ENCODE measurements at places on chromosomes 12 and 14. TPM values are rescaled to one million over a fixed set of nuclear protein-coding genes. Genes with fewer than 3 reads are reported as not detected.
A peak's percentile ranks its signal among the peaks of the same experiment; 100 is the strongest.

Gene TSPAN8
- not detected for polyA plus RNA-seq

Gene TAS2R14
- 0.43 TPM for polyA plus RNA-seq

Gene EML5
- 0.07 TPM for polyA plus RNA-seq

Gene KRT6C
- polyA plus RNA-seq = 6.3 TPM

Gene THAP2
- 3.1 TPM for polyA plus RNA-seq

Gene TMCC3
- polyA plus RNA-seq = 4.9 TPM

Gene LBHD2
- not detected for polyA plus RNA-seq

Gene STON2
- polyA plus RNA-seq = 15.9 TPM

Gene KCTD10
- 19.8 TPM for polyA plus RNA-seq

Gene CLEC4C
- polyA plus RNA-seq = not detected

Gene NTF3
- not detected for polyA plus RNA-seq

Gene CCDC88C
- polyA plus RNA-seq = 2.4 TPM

GRCh38 chr14:74985028-74985310, 17.8 kb upstream of the EIF2B2 start:
- no peak for DNase-seq

DNA sequence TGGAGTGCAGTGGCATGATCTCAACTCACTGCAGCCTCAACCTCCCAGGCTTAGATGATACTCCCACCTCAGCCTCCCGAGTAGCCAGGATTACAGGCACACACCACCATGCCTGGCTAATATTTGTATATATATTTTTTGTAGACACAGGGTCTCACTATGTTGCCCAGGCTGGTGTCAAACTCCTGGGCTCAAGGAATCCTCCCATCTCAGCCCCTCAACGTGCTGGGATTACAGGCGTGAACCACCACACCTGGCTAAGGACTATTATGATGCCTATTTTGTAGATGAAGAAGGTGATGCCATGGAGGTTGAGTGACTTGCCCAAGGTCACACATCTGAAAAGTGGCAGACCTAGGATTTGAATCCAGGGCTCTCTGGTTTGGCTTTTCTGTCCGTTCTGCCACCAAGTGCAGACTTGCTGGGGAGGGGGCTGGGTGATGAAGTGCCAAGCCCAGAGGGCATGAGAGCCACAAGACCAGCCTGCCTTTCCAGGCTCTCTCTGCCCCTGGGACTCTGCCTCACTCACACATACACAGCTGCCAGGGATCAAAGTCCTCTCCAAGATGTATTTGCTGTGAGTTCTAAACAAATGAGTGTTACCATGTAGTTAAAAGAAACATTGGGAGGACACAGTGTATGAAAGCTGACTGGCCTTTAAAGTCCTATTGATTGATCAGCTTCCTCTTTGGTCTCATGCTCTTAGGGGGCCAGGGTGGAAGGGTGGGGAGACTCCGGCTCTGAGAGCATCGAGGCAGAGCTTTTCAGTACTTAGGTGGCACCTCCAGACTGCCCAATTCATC, 21.3 kb upstream of the RBM19 start:
- no peak for DNase-seq

DNA sequence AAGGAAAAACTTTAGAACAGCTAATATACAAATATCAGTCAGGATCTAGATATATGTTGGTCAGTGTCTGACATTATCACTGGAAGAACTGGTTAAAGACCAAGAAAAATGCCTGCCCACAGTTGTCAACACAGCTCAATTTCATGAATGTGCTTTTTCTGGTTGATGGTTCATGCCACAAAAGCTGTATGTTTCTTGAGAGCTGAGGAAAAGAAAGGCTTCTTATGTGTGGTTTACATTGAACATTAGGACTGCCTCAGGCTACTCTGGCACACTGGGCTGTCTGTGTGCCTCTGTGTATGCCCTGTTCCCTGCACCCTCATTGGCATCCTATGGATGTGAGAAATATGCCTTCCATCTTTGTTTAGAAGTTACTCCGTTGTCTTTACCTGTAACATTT, 218.8 kb upstream of the RGS6 start:
- DNase-seq = no peak

DNA sequence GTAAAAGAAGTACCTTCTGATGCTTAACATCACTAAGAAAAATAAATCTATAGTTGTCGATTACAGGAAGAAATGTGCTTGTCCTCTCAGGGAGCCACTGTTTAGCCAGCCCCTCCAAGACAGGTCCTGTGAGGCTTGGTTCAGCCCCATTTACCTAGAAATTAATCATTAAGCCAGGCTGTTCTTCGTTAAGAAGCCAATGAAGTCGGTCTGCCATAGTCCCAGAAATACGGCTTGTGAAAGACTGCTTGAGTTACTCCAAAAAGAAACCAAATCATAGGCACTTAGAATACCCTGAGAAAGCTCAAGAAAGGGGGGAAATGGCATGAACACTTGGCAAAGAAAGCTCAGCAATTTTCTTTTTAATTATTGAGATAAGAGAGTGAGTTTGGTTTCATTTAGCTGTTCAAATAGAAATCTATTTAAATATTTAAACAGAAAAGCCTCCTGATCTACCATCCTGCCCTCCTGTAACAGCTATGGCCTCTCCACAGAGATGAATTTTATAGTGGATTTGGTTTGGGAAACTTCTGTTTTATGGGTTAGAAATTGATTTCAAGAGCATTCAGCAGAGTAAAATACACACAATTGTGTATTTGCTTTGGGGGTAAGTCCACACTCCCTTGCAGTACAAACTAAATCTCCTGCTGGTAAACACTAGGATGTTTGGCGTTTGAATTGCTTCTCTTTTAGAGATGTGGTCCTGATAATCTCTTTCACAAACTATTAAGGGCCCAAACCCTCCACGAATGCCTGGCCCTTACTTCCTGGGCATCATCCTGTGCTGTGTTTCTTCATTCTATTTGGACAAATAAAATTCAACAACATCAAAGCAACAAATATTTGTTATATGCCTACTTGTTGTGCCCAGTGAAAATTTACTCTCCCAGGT, 234.4 kb downstream of the SEC23A start:
- no peak for DNase-seq

DNA sequence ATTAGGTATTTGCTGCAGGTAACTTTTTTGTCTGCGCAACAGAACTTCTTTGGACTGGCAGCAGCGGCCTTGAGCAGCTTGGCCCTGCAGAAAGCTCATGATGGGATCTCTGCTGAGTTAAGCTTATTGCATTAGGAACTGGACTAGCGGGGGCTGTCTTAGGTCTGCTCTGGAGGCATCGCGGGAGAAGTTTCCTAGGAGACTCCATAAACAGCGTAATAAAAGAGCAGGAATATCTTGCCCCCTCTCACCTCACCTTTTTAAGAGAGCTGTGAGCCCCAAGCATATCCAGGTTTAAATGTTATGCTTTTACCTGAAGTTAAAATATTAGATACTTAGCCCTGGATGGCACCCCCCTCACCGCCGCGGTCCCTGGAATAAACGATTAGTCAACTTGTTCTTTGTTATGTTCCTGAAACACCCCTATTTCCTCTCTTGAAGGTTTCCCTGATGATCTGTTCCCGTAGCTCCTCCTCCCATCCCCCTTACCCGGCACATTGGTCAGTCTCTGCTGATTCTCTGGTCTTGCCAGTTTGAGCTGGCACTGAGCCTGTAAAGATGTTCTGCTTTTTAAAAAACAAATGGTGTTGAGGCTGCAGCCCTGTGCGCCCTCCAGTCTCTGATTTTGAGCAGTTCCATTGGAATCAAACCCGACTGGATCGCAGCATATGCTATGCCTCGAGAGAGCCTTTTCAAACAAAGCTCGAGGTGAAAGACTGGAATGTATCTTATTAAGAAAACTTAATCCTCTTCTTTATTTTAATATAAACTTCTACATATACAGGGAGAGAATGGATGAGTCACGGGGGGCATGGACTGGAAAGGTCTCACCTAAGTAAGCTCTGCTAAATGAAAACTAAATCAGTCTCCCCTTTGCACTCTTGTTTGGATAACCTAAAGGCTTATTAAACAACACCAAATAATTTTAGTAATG, 1.9 kb downstream of the MLXIP start:
- peak; percentile 84 for DNase-seq

DNA sequence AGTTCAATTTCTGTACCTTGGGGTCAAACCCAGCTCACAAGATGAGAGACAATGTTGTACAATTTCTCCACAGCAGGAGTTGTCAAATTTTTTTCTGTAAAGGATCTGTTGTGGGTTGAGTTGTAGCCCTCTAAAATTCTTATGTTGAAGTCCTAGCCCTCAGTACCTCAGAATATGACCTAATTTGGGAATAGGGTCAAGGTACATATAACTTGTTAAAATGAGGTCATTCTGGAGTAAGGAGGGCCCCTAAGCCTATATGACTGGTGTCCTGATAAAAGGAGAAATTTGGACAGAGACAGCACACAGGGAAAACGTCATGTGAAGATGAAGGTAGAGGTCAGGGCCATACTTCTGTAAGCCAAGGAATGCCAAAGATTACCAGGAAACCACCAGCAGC, 264.9 kb downstream of the TTC8 start:
- DNase-seq = no peak

DNA sequence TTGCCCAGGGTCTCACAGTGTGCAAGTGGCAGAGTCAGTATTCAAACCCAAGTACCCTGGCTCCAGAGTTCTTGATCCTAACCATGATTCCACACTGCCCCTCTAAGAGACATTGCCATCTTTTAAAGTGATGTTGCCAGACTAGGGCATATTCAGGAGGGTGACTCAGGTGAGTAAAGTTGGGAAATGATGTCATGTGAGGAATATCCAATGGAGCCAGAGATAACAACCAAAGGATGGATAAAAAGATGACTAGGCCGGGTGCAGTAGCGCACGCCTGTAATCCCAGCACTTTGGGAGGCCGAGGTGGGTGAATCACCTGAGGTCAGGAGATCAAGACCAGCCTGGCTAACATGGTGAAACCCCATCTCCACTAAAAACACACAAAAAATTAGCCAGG, 85.6 kb downstream of the SMOC1 start:
- peak; percentile 66 for DNase-seq

GRCh38 chr12:117119592-117120198, 20.5 kb upstream of the TESC start:
- no peak for DNase-seq

DNA sequence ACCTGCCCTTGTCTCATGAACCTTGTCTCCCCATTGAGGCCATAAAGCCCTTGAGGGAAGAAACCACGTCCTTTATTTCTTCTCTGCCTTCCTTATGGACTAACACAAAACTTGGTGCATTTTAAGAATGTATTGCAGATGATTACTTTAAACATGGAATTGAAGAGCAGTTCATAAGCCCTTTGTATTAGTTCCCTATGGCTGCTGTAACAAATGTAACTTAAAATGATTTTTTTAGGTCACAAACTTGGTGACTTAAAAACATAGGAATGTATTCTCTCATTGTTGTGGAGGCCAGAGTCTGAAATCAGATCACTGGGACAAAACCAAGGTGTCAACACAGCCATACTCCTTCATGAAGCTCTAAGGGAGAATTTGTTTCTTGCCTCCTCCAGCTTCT, 185.5 kb downstream of the PHLDA1 start:
- no peak for DNase-seq

- DNase-seq = no peak
Observed at GRCh38 chr12:63078906-63079305, 72.1 kb downstream of the AVPR1A start.

DNA sequence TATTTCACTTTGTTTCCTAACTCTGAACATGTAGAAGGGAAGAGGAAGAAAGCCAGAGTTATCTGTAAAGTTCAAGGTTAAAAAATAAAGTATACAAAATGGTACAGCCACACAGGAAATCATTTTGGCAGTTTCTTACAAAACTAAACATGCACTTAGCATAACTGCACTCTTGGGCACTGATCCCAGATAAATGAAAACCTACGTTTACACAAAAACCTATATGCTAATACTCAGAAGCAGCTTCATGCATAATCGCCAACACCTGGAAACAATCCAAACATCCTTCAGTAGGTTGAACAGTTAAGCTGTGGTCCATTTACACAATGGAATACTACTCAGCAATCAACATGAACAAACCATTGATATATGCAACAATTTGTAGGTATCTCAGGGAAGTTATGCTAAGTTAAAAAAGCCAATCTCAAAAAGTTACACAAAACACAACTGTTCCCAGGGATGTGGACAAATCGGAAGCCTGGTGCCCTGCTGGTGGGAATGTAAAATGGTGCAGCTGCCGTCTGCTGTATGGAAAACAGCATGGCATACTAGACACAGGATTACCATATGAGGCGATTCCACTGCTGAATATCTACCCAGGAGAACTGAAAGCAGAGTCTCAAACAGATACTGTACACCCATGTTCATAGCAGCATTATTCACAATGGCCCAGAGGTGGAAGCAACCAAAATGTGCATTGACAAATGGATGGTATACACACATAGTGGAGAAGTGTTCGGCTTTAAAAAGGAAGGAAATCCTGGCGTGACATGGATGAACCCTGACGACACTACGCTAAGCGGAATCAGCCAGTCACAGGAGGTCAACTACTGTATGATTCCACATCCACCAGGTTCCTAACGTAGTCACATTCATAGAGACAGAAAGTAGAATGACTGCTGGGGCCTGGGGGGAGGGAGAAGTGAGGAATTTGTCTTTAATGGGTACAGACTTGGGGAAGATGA, 37.7 kb downstream of the NRDE2 start:
- no peak for DNase-seq

DNA sequence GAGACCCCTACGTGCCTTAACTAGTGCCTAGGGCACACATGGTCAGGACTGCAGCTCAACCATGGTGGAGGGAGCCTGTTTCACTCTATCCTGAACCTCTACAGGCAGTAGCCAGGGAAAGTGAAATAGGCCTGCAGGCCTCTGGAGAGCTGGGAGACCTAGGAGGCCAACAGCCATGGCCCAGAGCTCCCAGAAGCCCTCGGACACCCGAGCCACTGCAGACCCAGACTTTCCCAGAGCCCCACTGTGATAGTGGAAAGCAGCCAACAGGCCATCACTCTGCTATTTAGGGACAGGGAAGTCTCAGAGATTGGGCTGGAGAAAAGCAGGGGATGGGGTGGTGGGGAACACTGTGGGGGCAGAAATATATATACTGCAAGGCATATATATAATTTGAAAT, 56.5 kb upstream of the ZFP36L1 start:
- DNase-seq = no peak
